ENCODE measurements at places on chromosomes 2 and 18.
A peak's percentile ranks its signal among the peaks of the same experiment; 100 is the strongest.

GRCh38 chr2:219078126-219078525 lies 17.4 kb upstream of the IHH start:
- no peak for DNase-seq

DNA sequence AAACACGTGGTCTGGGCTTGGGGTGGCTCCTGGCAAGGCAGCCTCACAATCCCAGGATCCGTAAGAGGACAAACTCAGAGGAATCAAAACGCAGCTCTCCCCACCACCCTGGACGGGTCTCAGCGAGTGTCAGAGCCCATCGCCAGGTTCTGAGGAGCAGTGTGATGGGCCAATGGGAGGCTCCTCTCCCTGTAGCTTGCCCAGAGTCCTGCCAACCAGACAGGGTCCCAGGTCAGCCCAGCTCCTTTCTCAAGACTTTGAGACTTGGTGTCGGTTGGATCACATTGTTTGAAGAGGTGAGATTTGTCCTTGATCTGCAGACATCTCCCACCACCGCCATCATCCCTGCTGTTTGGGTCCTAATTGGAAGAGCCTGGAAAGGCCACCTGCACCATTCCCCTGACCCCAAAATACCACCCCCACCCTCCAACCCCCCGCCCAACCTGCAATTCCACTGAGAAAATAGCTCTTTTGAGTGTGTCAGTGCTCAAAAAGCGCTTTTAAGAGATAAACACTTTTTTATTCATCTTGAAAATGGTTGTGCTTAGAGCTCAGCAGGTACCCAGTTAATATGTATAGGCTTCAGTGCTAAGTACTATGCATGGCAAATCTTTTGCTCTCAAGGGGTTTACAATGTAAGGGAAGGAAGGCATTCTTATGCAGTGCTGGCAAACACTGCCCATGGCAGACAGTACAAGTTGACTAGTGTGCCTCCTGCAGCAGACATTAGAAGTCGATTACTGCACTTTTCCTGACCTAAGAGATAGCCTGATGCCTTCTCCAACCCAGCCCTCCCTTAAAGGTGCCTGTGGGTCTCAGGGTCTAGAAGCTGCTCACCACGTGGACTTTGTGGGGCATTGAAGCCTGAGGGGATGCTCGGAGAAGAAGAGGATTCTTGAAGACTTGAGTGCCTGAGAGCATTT lies 50.6 kb downstream of the GLI2 start:
- no peak for DNase-seq

GRCh38 chr2:41967476-41968181 lies 80.2 kb upstream of the PKDCC start:
- no peak for DNase-seq

DNA sequence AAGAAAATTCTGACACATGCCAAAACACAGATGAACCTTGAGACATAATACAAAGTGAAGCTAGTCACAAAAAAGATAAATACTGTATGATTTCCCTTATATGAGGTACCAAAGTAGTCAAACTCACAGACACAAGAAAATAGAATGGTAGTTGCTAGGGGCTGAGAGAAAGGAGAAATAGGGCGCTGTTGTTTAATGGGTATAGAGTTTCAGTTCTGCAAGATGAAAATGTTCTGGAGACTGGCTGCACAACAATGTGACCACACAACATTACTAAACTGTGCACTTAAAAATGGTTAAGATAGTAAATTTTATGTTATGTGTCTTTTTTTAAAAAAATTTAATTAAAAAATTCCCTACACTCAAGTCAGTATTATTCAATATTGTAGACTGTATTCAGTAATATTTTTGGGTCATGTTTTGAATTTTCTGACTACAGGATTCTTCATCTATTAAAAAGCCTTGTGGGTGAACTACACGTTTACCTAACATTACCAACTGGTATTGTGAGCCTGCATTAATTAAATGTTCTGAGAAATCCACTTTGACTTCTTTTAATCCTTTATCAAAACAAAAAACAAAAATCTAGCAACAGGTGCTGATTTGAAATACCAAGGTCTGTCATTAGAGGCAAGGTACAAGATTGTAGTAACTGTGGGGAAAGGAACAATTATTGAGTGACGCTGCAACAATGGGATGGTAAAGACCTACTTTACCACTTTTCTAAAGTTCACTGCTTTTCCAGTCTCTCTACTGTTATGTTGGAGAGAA lies 140.8 kb upstream of the ZFP36L2 start:
- DNase-seq, result no peak

DNA sequence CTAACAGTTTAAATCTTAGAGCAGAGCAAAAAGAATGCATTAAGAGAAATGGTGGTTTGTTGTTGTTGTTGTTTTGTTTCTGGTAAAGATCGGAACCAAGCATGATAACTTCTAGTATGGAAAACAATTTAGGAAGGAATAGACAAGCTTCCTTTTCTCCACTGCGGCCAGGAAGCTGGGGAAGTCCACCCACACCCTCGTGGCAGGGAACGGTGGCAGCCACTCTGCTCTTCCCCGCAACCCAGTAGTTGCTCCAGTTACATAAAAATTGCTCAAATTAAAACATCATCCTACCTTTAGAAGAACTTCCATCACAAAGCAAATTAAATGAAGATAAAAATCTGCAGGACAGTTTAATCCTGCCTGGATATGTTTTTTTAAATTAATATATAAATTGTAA lies 113.0 kb downstream of the RBMS1 start:
- no peak for DNase-seq

GRCh38 chr2:74673826-74674528 lies 19.9 kb downstream of the SEMA4F start:
- DNase-seq, result no peak

GRCh38 chr2:66228128-66228547 lies 206.8 kb upstream of the MEIS1 start:
- no peak for DNase-seq

- no peak for DNase-seq
These were observed 316.2 kb downstream of the EPHA4 start for GRCh38 chr2:221255862-221256261.

DNA sequence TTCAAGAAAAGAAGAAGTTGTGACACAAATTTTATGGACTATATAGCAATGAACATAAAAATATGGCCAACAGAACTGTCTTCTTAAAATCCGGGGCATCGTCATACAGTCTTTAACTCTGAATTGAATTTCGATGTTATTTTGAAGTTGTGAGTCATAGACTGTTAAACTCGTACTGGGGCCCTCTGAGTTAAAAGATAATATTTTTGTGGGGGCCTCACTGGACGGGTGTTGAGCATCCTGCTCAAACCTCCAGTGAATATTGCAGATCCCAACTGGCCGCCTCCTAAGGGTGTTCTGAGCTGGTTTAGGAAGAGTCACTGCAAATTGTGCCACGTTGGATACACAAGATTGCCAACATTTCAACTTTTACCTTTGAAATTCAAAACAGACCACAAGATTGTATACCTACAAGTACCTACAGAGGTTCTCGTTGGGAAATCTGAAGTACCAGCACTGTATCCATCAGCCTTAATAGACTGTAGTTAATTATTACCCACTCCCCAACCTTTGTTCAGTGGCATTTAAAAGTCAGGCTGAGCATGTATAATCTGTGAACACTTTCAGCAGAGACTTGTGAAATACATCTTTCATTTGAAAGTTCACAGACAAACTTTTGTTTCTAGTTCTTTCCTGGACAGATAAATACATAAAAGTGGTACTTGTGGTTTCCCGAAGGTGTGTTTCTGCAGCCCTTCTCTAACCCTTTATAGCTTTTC lies 27.8 kb downstream of the KLHL23 start:
- DNase-seq, result no peak

- peak; percentile 80 for DNase-seq
These were observed at the start of gene ERCC3 for GRCh38 chr2:127293748-127294562. TSS of gene ERCC3 (minus strand) at chr2:127294144. CDS start at chr2:127294081, 63 bp downstream.

DNA sequence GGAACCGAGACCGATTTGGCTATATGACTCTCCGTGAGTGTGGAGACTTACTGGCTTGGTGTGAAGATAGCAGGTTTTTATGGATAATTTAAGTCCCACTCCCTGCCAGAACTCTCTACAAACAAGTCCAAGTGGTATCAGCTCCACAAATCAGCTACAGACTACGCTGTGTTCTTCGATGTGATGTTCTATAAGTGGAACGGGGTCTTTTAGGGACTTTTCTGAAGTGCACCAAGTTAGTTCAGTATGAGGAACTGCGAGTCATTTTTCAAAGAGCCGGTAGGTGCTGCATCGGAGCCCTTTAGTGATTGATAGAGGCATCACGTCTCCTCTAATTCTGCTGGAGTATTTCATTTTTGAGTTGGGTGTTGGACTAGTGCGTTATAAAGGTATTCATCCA lies 107.1 kb downstream of the TSHZ1 start:
- DNase-seq, result no peak

DNA sequence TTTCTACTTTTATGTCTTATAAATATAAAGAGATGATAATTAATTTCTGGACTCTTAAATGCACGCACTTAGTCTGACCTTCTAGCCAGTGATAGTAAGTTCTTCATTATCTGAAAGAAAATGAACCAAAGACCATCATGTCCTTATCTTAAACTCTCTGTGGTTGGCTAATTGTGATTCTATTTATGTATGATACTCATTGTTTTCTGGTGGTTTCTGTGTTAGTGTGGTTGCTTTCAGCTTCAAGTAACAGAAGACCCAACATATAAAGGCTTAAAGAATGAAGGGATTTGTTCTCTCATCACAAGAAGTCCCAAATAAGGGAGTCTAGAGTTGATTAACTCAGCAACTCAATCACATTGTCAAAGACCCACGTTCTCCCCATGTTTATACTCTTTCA lies 225.2 kb upstream of the TANK start:
- no peak for DNase-seq

- DNase-seq, result no peak
These were observed 50.6 kb downstream of the UNC50 start for GRCh38 chr2:98658816-98659490.

- DNase-seq, result no peak
These were observed 53.9 kb downstream of the MBP start for GRCh38 chr18:77078690-77079070.

DNA sequence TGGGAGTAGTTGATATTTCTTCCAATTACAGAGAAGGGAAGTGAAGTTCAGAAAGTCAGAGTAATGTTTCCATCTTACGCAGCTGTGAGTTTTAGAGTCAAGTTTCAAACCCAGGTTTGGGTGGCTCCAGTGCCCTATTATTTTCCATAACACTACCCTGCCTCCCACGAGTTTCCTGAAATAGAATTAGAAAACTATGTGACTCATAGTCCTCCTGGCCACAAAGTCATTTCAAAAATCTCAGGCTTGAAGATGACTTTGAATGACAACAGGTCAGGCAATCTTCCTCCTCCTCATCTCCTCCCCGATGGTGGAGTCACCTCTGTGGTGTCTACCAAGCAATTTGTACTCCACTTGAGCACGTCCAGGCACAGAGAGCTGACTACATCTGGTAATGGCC lies 212.3 kb upstream of the TRIB2 start:
- DNase-seq, result peak; percentile 70

DNA sequence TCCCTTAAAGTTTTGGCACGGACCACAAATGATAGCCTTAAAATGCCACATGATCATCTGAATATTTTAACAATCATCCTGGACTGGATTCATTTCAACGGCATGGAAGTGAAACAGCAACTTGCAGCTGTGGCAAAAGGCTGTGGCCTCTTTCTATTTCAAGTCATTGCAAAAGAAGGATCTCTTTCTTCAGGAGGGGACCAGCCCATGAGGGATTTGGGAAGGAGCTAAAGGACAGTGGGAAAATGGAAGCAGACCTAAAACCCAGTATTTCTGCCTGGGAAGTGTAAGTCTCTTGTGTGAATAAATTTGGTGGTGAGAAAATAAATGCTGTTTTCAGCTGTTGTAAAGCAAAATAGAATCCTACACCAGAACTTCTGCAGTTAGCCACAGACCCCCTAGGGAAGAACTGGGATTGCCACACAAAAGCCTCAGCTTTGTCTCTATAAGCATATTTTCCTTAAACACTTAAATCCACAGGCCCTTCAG lies 107.3 kb upstream of the ZFP36L2 start:
- DNase-seq, result peak; percentile 73

DNA sequence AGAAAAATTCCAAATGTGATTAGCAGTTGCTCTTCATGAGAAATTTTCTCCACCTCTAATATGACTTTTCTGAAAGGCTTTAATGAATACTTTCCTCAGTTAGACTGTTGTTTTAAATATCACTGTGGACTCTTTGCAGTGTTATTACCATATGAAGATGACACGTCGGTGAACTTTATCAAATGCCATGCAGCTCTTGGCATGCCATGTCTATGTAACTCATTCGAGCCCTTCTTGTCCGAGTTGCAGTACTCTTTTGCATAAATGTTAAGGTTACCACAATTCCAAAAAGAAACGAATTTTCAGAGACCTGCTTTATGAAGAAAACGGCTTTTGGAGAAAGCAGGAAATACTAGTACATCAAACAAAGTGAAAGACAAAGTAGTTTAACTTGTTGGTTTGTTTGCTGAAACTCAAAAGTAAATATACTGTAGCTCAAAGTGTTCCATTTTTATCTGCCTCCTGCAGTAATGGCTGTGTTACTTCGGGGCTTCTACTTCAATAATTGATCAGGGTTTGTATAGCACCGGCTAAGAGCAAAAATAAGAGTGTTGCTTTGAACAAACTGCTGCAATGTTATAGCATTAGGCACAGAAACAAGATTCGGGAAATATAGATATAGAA lies 204.1 kb downstream of the ARHGAP15 start:
- no peak for DNase-seq

DNA sequence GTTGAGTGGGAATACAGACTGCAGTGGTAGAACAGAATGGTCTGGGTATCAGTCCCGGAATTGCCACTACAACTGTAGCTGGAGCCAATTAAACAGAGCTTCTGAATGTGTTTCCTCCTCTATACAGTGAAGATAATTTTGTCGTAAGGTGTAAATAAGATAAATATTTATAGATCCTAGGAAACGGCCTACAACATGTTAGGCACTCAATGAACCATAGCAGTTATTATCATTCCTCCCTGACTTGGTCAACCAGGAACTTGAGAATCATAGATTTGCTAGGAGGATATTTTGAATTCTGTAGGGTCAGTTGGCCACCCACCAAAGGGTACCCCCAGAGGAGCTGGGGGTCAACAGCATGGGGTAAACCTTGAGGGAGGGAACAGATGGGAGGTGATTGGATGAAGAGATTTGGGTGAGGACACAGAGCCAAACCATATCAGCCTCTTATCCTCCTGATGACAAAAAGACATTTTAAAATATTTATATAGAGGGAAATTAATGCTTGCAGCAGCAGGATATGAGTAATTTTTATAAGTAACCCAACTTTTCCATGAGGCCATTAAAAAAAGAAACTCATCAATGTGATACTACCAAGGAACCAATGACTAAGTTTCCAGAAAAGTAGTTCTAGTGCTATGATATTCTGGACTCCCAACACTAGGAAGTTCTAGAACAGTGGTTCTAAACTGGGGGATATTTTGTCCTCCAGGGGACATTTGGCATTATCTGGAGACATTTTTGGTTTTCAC lies 4.0 kb downstream of the DHRS9 start:
- no peak for DNase-seq

- no peak for DNase-seq
These were observed 129.3 kb downstream of the MARCHF4 start for GRCh38 chr2:216243026-216243425.

GRCh38 chr2:47631792-47632398 lies 151.1 kb upstream of the MSH6 start:
- DNase-seq, result peak; percentile 72

DNA sequence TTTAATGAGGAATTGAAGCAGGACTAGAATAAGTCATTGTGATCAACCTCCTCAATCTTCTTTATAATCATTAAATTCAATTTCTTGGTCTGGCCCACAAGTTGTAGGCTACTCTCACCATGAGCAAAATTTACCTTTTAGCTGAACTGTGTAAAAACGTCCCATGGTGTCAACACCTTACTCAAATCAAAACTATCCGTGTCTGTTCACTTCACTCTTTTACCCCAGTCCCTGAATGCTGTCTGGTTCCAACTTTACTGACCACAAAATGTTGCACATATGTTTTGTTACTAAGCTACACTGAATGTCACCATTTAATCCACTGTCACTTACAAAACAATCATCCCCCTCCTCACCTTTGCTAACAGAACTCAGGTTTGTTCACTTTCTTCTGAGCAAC lies 951.6 kb upstream of the SLC39A10 start:
- no peak for DNase-seq
